ENCODE measurements at places on chromosomes 12 and 14.

DNA sequence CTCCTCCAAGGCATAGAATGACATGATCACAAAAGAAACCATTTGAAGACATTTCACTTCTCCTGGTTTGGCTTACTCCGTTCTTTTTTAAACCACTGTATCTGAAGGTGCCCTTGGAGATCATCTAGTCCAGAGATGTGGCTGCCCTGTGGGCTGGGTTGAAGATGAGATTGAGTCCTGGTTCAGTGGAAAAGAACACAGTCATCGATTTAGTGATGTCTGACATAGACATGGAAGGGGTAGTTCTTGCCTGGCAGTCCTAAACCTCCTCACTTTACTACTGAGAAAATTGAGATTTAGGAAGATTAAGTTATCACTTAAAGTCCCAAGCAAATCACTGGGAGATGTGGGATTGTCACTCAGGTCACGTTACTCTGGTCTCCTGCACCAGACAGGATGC, 2.8 kb downstream of the VSIG10 start:
- DNase-seq: no peak

DNA sequence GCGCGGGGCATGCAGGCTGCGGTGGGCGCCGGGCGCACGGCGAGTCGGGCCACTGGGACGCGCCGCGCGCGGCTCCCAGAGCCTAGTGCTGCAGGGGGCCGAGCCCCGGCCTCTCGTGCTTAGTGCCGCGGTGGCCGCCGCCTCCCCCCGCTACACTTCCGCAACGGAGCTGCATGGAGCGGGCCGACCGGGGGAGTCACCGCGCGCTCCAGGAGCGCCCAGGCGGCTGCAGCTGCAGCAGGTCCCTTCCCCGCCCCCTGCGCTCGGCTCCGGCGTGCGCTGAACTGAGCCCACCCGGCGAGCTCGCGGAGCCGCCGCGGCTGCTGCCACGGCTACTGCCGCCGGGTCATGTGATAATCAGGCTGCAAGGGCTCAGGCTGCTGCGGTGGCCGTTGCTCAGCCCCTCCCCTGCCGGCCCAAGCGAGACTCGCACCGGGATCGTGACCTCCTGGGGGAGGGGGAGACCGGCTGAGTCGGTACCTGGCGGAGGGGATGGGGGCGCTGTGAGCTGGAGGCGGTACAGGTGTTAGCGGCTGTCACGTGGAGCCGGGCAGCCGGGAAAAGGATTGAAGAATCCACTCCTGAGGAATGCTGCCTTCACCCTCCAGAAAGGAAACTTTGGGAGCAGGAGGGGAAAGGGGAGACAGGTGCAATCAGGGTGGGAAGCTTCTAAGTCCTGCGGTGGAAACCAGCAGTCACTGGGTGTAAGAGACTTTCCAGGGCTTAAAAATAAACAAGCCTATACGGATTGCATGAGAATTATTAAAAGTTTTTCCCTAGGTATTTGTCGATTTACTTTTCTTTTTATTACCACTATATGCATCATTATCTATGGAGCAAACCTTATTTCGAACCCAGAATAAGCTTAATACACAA, at the start of gene PPM1H:
Gene PPM1H (minus strand): TSS at position 352 of the 876 bp plus-strand sequence. CDS start 414 bp downstream, outside the sequence.
- DNase-seq: peak; percentile 89

- peak; percentile 14 for DNase-seq
These were observed 757 bp downstream of the SLC25A3 start for GRCh38 chr12:98594050-98594835.

DNA sequence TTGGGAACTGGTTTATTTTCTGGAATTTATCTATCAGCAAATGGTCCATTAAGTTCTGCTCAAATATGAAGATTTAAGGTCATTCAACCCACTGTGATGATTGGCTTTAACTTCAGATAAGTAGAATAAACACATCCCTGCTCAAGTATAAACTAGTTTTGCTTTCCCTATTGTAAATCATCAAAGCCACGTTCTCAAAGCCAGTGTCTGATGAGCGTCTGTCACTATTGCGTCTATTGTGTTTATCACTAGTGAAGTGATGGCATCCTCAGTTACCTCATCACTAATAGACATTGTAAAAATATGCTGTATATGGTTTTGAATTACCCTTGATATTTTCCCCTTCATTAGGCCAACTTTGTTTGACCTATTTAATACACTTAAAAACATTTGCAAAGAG, 351.3 kb downstream of the BCAT1 start:
- DNase-seq: no peak

- no peak for DNase-seq
These were observed 77.6 kb upstream of the RIC8B start for GRCh38 chr12:106696681-106697417.

GRCh38 chr12:75561921-75562320, 50.5 kb upstream of the KRR1 start:
- no peak for DNase-seq

Measured in PC-3 (cell line).